ENCODE measurements at places on chromosomes 4 and X.

DNA sequence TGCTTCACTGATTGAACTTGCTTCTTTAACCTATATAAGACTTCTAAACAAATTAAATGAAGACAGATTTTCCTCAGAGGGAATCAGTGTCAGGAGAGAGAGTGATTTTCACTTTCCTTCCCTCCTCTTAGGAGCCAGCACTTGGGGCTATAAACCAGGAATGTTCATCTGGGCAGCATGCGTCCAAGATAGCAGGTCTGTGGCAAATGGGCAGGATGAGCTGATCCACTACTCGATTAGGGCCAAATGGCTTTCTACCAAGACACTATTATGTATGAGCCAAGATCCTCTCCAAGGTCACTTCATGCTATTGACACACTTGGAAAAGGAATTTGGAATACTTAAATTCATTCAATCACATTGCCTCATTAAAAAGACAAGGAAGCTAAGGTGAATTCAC, 203.9 kb upstream of the GRID2 start:
- no peak for DNase-seq

- DNase-seq = no peak
Observed at GRCh38 chr4:31234901-31235300, 514.7 kb downstream of the PCDH7 start.

DNA sequence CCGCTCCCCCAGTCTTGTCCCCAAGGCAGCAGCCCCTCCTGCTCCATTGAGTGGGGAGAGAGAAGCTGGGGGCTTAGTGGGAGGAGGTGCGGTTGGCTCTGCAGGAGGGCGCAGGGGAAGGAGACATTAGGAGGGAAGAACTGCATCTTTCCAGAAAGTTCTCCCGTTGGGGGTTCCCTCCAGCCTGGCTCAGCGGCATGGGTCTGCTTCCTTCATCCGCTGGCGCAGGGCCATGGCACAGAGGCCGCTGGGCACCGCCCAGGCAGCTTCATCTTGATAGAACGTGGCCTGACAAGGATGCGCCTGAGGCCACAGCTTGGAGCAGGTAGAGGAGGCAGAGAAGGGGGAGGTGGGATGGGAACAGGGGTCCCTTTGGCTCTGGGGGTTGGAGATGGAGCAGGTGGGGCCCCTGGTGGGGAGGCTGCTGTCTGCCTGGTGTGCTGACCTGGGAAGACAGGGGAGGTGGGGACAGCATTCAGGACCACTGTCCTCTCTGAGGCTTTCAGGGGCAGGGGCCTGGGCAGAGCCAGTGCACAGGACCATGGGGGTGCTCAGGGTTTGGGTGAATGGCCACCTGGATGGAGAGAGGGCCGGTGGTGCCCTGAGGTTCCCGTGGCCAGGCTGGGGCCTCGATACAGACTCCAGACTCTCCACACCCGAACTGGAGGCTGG, 12.1 kb downstream of the DOK7 start:
- no peak for DNase-seq

DNA sequence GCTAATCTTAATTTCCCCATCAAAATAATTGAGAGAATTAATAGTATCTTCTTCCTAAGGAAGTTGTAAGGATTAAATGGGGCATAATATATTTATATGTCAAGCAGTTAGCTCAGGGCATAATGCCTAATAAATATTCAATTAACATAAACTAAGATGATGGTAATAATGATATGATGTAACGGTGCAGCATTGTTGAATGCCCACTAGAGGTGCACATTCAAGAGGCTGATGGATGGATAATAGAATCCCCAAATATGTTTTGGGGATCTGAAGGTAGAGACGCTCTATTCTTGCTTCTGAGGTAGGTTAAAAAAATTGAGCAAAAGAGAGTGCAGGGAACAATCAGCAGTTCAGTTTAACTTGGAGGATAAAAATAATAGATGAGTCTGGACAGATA, 37.1 kb downstream of the ATOH1 start:
- no peak for DNase-seq

GRCh38 chrX:76420237-76420636, 7.3 kb upstream of the MAGEE1 start:
- DNase-seq = no peak

GRCh38 chr4:127586922-127587571, 45.7 kb upstream of the INTU start:
- DNase-seq = peak; percentile 53

- no peak for DNase-seq
Observed at GRCh38 chrX:112839856-112840255, 775 bp downstream of the AMOT start.

DNA sequence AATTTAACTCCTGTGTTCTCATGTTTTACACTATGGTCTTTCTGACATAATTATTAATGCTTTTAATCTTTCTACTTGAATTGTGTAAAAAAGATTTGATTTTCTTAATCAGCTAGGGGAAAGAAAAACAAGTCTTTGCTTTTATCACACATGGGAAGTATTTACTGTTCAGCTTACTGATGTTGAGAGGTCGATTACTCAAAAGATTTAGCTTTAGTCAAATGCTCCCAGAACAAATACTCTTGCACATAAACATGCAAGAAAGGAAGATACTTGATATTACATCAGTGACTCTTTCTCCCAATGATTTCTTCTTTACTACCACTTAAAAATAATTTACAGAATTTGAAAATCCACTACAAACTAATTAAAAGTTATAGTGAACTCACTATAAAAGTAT, 198.3 kb upstream of the FAT4 start:
- no peak for DNase-seq

DNA sequence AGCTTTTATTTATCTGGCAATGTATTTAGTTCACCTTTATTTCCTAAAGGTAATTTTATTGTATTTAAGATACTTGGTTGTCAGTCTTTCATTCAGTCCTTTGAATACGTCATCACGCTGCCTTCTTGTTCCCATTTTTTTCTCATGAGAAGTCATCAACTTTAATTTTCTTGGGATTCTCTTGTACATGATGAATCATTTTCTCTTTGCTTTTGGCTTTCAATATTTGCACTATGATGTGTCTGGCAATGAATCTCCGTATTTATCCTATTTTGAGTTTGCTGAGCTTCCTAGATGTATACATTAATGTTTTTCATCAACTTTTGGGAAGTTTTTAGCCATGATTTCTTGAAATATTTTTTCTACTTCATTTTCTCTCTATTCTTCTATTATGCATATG, 28.4 kb downstream of the CLDN2 start:
- no peak for DNase-seq

DNA sequence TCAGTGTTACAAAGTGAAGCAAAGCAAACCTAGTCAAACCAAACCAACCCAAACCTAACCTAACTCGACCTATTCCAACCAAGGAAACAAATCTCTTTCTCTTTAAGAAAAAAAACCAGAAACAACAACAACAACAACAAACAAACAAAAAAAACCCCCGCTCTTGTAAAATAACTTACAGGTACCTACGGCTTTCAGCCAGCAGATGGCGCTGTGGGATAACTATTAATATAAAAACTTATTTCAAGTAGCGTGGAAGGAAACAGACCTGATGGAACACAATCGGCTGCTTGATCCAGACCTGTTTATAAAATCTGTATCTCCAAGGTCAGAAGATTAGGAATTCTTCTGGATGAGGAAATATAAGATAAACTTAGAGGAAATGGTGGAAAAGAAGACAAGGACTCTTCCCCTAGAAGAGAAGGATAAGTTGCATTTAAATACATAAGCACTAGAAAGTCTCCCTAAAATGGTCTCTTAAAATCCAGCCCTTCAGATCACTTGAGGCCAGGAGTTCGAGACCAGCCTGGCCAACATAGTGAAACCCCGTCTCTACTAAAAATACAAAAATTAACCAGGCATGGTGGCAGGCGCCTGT, 34.4 kb upstream of the CDKL5 start:
- DNase-seq = peak; percentile 42

GRCh38 chr4:15374656-15375055, 53.2 kb upstream of the C1QTNF7 start:
- DNase-seq = no peak

DNA sequence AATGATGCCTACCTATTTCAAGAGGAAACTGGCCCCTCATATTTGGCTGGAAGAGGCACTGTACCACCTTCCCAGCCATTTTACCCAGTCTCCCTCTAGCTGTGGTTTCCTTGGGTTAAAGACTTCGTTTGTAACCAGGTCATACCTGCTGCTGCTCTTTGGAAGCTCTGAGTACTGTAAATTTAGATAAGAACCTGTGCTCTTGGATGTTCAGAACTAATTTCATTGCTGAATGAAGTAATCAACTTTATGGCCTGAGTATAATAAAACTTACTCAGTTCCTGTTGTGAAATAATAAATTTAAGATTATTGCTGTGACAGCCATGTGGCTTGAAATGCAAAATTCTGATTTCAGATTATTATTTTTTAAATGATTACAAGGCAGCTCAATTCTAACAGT, 12.2 kb downstream of the MTTP start:
- DNase-seq = no peak

- no peak for DNase-seq
Observed at GRCh38 chr4:180356766-180357165, 1886.4 kb upstream of the TENM3 start.

DNA sequence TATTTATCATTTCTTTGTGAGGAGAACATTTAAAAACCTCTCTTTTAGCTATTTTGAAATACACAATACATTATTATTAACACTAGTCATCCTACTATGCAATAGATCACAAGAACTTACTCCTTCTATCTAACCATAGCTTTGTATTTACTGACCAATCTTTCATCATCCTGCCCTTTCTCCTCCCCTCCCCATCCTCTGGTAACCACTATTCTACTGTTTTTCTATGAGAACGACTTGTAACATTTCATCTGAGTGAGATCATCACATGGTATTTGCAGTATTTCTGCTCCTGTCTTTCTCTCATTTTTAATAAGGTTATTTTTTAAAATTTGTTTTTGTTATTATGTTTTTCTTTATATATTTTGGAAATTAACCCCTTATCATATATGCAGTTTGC, 331.8 kb downstream of the TEX13C start:
- DNase-seq = peak; percentile 32
